ENCODE measurements at places on chromosomes 2 and 18.

DNA sequence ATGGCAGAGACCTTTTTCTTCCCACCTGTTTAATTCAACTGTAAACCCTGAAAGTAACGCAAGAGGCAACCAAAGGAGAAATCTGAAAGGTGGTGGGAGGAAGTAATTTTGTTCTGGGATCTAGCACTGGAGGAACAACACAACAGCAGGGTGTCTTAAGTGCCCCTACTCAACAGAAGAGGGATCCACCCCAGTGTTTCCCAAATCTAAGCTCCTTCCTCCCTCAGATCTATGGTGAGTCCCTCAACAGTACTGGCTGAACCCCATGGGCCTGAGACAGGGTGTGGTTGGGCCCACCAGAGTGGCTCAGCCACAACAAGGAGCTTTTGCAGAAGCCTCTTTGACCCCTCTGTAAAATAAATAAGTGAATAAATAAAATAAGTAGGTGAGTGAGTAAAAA is 790.3 kb downstream of the ERBB4 start:
- DNase-seq = no peak

GRCh38 chr2:49355611-49356010 is 201.3 kb upstream of the FSHR start:
- no peak for DNase-seq

DNA sequence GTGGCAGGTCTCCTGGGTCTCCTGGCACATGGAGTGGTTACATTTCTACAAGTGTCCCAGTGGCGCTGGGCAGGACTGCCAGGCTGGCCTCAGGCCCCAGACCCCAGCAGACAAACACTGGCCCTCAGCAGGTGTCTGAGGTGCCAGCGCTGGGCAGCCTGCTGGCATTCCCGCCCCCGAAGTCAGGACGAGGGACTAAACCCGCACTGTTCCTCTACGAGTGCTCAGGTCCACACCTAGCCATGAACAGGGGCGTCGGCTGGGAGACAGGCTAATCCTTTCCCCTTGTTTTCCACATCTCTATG is 12.8 kb downstream of the SNED1 start:
- DNase-seq = no peak

GRCh38 chr2:187081461-187081860 is 232.5 kb upstream of the ZSWIM2 start:
- DNase-seq = no peak

- DNase-seq = no peak
These were observed 149.7 kb downstream of the DCC start for GRCh38 chr18:52489396-52490306.

- DNase-seq = no peak
These were observed 11.3 kb downstream of the VRK2 start for GRCh38 chr2:58057707-58058530.

GRCh38 chr2:213834331-213834730 is 550.1 kb downstream of the SPAG16 start:
- DNase-seq = no peak

GRCh38 chr2:216478151-216478550 is 20.5 kb upstream of the RPL37A start:
- DNase-seq = no peak

GRCh38 chr2:190792956-190793888 is 87.4 kb upstream of the GLS start:
- no peak for DNase-seq

DNA sequence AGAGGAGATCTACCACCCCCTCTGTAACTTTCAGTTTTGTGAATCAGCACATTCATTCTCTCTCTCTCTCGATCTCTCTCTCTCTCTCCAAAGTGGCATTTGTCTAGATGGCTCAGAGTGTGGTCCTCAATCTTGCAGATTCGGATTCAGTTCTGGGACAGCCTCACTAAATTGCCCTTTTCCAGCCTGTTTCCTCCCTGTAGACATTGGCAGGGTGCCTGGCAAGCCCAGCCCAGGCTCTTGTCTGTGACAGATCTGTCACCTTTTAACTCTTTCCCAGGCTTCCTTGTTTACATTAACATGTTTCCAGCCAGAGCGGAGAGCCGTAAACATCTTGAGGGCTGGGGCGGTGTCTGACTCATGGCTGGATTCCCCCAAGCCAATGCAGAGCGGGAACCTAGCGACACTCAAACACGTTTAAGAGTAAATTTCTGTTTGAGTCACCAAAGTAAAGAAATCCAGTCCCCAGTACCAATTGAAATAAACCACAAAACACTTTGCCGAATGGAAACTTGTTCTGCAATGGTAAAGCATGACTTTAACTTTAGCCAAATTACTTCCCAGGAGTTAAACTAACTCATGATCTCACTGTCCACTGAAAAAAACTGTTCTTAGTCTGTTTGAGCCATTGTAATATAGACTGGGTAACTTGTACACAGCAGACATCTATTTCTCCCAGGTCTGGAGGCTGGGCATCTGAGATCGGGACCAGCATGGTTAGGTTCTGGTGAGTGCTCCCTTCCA is 6.6 kb upstream of the CYP27C1 start:
- DNase-seq = no peak

DNA sequence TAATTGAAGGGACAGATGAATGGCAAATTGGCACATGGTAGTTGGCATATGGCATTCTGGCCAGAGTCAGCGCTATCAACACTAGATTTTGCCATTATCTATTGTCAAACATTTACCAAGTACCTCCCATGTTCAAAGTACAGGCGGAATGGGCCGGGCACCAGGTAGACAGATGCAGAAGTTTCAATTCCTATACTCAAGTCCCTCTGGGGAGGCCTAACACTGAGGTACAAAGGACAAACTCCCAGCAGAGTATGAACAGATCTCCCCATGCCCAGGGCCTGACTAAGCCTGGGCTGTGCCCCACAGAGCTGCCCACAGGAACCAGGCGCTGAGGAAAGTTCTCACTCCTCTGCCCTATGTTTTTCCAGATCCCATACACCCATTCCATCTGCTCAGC is 257.5 kb upstream of the KLHL29 start:
- no peak for DNase-seq

- no peak for DNase-seq
These were observed 7.6 kb upstream of the COQ10B start for GRCh38 chr2:197445746-197446145.

DNA sequence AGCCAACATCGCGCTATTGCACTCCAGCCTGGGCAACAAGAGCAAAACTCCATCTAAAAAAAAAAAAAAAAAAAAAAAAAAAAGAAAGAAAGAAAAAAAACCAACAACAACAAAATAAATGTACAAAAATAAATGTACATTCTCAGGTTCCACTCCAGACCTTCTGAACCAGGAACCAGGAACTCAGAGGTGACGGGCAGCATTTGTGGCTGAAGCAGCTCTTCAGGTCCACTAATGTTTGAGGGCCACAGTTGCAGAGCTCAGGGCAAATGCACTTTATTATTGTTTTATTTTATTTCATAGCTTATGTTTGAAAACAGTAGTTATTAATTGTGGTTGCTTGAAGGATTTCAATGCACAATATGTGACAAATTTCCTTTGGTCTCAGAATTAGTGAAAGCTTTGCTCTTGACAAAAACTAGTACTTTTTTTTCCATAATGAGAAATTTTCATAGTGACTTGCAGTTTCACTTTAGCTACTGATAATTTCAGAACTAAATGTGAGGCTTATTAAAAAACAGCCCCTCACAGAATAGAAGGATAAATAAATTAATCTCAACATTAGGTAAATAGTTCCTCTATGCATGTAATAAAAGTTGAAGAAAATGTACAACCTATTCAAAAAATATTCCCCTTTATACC is 378.4 kb upstream of the SPHKAP start:
- DNase-seq = no peak

DNA sequence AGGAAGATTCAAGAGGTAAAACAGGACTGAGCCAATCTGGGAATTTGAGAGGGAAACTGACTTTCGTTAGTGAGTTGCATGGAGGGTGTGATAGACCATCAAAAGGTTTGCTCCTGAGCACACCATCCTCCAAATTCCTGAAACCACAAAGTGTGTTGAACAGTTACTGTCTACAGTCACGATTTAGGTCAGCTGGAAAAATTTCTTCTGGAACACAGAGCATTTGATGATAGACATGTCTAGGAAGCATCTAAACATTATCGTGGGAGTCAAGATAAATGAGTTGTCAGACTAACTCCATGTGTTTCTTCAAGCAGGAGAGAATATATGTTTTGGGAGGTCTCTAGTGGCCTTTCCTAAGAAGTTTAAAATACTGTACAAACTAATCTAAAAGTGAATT is 449.4 kb upstream of the SLC14A2 start:
- no peak for DNase-seq

GRCh38 chr2:7115364-7115763 is 198.2 kb downstream of the RNF144A start:
- no peak for DNase-seq

DNA sequence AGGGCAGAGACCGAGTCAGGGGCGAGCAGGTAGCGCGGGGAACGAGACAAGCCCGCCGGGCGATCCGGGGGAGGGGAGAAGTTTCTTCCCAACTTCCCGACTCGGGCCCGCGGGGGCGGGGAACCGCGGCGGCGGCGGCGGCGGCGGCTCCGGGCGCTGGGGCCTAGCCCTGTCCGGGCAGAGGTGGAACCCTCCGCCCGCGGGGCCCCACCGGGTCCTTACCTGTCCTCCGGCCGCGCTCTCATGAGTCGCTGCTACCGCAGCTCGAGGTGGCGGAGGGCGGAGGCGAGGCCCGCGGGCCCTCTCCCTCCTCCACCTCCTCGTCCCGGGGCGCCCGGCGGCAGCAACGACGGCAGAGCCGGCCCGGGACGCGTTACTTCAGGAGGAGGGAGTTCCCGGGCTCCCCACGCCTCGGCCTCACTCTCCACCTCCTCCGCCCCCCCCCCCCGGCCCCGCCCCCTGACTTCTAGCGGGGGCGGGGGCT is at the start of gene YES1:
Gene YES1, minus strand, starts transcription at position 351 of the 484 bp plus-strand sequence. CDS start 55,415 bp downstream, outside the sequence.
- peak; percentile 65 for DNase-seq

DNA sequence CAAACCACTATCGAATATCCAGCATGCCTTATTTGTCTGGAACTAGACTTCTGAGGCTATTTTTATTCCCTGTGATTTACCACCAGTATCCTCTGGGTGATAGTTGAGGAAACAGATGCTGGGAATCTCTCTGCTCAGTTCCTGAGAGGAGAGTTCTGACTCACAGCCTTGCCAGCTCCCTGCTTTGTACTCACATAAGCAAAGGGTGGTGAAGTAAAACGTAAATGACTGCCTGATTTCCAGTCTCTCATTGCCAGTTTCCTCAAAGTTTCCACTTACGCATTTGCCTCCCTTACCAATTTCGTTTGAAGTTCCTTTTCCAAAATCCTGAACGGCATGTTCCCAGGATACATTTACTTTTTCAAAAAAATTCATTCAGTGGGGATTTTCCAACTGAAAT is 69.2 kb upstream of the HNRNPA3 start:
- DNase-seq = no peak

- no peak for DNase-seq
These were observed 36.6 kb downstream of the LYPD6B start for GRCh38 chr2:149075105-149075504.

DNA sequence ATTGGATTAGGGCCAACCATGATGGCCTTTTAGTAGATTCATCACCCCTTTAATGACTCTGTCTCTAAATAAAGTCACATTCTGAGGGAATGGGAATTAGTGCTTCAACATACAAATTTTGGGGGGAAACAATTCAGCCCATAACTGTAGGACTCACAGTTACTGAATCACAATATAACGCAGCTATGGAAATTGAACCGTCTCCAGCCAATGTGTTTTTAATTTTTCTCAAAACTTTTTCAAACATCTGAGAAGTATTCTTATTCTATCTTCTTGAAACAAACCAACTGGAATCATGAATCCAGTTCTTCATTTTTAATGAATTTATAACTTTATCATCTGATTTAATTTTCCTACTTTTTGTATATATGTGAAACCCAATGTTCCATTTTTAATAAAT is 373.1 kb upstream of the SYT4 start:
- DNase-seq = no peak

DNA sequence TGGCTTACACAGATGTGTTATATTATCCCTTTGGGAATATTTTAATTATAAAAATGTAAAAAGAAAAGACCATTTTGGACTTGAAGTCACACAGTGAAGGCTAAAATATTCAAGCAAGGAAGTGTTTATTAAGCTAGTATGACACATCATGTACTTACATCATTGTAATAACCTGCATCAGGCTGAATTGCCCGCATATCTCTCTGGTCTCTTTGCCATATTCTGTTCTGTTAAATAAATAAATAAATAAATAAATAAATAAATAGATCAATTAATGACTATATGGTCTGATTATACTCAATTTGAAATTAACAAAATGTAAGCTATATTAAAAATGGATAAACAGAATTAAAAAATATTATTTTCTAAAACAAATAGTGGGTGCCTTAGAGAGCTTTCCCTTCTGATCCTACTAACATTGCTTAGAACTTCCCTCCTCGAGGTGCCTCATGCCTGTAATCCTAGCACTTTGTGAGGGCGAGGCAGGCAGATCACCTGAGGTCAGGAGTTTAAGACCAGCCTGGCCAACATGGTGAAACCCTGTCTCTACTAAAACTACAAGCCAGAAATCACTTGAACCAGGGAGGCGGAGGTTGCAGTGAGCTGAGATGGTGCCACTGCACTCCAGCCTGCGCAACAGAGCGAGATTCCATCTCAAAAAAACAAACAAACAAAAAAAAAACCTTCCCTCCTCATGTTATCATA is 42.0 kb downstream of the WDR33 start:
- DNase-seq = no peak

DNA sequence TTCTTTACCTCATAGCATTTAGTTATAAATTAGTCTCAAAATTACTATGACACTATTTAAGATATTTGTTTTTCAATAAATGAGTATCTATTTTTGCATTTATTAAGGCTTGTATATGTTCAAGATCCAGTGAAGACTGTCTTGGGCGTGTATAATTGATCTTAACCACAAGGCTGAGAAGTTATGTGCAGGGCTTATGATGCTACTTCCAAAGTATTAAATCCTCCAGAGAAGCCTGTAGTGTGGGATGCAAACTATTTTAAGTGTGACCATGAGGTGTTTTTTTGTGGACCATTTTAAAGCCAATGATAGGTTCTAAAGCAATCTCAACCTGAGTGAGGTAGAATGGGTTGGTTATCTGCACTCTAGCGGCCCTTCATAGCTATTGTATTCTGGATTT is 219.9 kb downstream of the ZNF407 start:
- DNase-seq = no peak

DNA sequence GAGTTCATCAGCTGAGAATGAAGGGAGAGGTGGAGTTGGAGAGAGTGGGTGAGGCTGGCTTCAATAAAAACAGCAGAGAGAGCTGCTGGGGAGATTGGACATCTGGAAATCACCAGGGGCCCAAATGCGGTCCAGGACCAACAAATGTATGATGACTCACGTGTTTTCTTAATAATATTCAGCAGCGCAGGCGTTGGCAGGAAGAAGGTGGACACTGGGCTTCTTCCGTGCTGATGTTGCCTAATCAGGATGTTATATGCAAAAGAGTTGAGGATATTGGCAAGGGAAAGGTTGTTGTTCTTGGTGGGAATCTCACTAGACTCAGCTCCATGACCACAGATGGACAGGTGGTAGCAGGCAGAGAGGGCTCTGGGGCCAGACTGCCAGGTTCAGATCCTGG is 12.8 kb upstream of the PLA2R1 start:
- no peak for DNase-seq

GRCh38 chr2:18413676-18414396 is 146.6 kb downstream of the RDH14 start:
- DNase-seq = no peak

GRCh38 chr2:18987592-18988073 is 370.8 kb downstream of the OSR1 start:
- no peak for DNase-seq

- no peak for DNase-seq
These were observed 138.7 kb downstream of the SPP2 start for GRCh38 chr2:234189230-234189629.

GRCh38 chr2:56749152-56749752 is 565.5 kb downstream of the CCDC85A start:
- no peak for DNase-seq

Data from activated naive CD4-positive, alpha-beta T cell treated with anti-CD3 and anti-CD28 coated beads, Interleukin-2, amount 50 U/mL, for 16 hours (primary cell).